ENCODE measurements at places on chromosomes 16 and 17.

GRCh38 chr17:7177954-7178477 lies 1.2 kb downstream of the ASGR1 start:
- DNase-seq: no peak
- peaks cover 3% of the 10 kb centered on the region for H3K27me3 ChIP-seq
- no peaks in the 10 kb centered on the region for H3K36me3 ChIP-seq
- H3K4me1 ChIP-seq: no peaks in the 10 kb centered on the region

DNA sequence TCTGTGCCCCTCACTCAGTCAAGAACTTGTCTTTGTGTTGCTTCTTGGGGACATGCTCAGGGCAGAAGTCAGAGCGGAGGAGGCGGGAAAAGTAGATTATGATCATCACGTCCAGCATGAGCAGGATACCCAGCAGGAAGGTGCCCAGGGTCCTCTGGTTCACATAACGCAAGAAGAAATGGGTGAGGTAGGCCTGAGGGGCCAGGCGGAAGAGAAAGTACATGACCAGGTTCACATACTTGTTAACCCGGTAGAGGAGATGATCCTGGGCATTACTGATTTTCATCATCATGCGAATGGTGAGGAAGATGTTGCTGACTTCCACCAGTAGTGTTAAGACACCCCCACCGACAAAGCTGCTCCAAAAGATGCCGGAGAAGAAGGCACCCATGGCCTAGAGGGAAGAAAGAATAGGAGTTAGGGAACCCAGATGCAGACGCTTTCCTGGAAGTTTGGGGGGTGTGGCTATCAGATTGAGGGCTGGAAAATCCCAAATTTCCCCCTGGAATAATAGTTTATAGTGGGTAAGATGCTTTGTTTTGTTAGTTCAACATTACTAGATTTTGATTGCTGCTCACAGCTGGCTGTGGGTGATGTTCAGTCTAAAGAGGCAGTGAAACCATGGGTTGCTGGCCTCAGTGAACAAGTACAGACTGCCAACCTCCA lies 1.4 kb downstream of the TLCD1 start:
- H3K4me3 ChIP-seq: peak overlapping the region; percentile 55
- peaks cover 25% of the 10 kb centered on the region for H3K36me3 ChIP-seq
- no peak for DNase-seq
- H3K27me3 ChIP-seq: no peaks in the 10 kb centered on the region
- no peaks in the 10 kb centered on the region for H3K4me1 ChIP-seq
- no peak overlapping the region for H3K27ac ChIP-seq

DNA sequence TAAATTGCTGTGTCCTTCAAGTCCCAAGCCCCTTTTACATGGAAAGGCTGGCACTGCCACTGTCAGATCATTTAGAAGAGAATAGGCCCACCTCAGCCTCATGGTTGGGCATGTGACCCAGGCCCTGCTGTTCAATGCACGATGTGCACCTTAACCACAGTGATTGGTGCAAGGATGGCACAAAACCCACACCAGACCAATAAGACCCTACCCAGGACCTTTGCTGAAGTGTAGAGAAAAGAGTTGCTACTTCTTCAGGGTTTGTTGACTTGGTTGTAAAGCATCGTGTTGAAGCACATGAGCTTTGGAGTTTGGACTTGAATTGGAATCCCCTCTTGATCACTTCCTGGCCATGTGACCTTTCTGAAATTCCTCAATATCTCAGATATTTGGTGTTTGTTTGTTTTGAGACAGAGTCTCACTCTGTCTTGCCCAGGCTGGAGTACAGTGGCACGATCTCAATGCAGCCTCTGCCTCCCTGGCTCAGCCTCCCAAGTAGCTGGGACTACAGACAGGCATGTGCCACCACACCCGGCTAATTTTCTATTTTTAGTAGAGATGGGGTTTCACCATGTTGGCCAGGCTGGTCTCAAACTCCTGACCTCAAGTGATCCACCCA lies 24.8 kb downstream of the DNAJA2 start:
- DNase-seq: no peak
- no peak overlapping the region for H3K27ac ChIP-seq
- H3K27me3 ChIP-seq: no peaks in the 10 kb centered on the region
- no peaks in the 10 kb centered on the region for H3K4me1 ChIP-seq
- H3K4me3 ChIP-seq: no peak overlapping the region

DNA sequence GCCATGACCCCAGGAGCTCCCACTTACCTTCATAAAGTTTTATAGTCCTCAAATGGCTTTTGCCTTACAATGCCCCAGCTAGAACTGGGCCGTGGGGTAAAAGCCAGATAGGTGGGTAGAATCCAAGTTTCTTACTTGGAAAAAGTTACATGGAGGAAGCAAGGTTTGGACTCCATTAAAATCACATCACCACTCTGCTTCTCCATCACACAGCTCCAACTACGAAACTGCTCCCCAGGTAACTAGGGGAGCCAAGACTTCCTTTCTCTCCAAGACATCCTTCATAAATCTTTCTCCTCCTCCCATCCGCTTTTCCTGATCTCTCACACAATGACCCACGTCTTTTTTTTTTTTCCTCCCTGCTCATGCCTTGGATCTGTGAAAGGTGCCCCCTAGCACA lies 130.8 kb upstream of the RCVRN start:
- no peaks in the 10 kb centered on the region for H3K36me3 ChIP-seq
- H3K4me1 ChIP-seq: 0 out of 2 replicates have a peak, but pooled peaks cover 1% of the 10 kb centered on the region
- no peak overlapping the region for H3K4me3 ChIP-seq
- H3K27me3 ChIP-seq: no peaks in the 10 kb centered on the region

DNA sequence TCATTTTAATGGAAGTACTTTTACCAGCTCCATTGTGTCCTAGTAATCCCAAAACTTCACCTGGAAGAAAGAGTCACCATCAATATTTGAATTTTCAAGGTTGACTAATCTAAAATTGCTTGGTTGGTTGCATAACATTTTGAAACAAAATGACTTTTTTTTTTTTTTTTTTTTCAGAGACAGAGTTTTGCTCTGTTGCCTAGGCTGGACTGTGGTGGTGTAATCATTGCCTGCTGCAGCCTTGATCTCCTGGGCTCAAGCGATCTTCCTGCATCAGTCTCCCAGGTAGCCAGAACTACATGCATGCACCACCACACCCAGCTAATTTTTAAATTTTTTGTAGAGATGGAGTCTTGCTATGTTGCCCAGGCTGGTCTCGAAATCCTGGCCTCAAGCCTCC lies 12.6 kb upstream of the ABCA6 start:
- H3K27ac ChIP-seq: no peak overlapping the region
- no peaks in the 10 kb centered on the region for H3K27me3 ChIP-seq
- no peak for DNase-seq
- no peak overlapping the region for H3K4me3 ChIP-seq
- no peaks in the 10 kb centered on the region for H3K36me3 ChIP-seq

- H3K27ac ChIP-seq: no peak overlapping the region
- H3K36me3 ChIP-seq: peaks cover 7% of the 10 kb centered on the region
- H3K4me3 ChIP-seq: no peak overlapping the region
- H3K4me1 ChIP-seq: no peaks in the 10 kb centered on the region
Measured at GRCh38 chr17:59647288-59647687, 27.6 kb downstream of the CLTC start.

- DNase-seq: no peak
- no peaks in the 10 kb centered on the region for H3K27me3 ChIP-seq
- no peak overlapping the region for H3K4me3 ChIP-seq
- no peak overlapping the region for H3K27ac ChIP-seq
- no peaks in the 10 kb centered on the region for H3K36me3 ChIP-seq
Measured at GRCh38 chr16:12553191-12553590, 250.5 kb downstream of the CPPED1 start.

GRCh38 chr16:19929062-19929511 lies 44.4 kb upstream of the GPRC5B start:
- H3K27ac ChIP-seq: no peak overlapping the region
- no peak for DNase-seq
- no peak overlapping the region for H3K4me3 ChIP-seq
- H3K36me3 ChIP-seq: no peaks in the 10 kb centered on the region
- no peaks in the 10 kb centered on the region for H3K27me3 ChIP-seq

DNA sequence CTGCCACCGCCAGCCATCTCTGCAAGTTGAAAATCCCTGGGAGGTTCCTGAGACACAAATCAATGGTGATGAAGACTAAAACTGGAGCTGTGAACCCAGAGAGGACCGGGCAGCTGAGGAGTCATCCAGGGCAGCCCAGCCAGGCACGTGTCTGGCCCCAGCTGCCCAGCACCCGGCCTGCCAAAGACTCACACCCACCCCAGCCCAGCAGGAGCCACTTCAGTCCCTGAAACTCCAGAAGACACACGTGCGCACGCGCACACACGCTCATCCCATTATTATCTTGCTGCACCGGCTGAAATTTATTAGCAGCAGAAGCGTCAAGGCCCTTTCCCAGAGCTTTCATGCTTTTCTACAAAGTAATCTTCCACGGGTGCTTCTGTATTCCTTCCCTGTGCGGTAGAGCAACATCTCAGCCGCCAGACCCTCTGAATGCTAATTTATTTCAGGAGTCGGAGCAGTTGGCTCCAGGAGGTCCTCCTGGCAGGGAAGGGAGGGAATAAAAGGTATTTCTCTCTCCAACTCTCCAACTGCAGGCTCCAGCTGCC lies 59.8 kb upstream of the RBFOX3 start:
- H3K4me3 ChIP-seq: no peak overlapping the region
- no peaks in the 10 kb centered on the region for H3K36me3 ChIP-seq
- H3K27me3 ChIP-seq: no peaks in the 10 kb centered on the region
- peaks cover 8% of the 10 kb centered on the region for H3K4me1 ChIP-seq

DNA sequence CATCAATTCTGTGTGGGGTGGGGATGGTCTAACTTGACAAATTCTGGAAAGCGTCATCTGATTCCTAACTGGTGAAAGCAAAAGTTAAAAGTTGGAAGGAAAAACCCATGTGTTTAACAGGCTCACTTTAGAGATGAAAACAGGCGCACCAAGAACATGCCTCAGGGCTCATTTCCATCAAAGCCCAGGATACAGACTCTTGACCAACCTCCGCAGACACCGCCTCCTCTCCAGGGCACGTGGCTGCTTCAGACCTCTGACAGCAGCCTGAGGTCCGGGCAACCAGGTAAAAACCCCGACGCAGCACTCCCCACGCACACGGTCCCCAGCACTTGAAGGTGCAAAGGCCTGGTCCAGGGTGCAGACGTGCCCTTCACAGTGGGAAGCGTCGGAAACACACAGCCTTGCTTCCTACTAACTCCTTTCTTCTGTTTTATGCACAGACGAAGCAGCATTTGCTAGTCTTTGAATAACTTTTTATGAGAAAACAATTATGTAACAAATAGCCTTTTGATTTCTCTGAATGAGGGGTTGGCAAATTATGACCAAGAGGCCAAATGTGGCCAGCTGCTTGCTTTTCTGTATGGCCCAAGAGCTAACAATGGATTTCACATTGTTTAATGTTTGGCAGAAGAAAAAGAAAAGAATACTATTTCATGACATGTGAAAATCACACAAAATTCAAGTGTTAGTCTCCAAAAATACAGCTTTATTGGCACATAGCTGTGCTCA lies 44.2 kb upstream of the TRAP1 start:
- H3K4me3 ChIP-seq: no peak overlapping the region
- no peak for DNase-seq
- H3K27me3 ChIP-seq: no peaks in the 10 kb centered on the region
- no peaks in the 10 kb centered on the region for H3K4me1 ChIP-seq

DNA sequence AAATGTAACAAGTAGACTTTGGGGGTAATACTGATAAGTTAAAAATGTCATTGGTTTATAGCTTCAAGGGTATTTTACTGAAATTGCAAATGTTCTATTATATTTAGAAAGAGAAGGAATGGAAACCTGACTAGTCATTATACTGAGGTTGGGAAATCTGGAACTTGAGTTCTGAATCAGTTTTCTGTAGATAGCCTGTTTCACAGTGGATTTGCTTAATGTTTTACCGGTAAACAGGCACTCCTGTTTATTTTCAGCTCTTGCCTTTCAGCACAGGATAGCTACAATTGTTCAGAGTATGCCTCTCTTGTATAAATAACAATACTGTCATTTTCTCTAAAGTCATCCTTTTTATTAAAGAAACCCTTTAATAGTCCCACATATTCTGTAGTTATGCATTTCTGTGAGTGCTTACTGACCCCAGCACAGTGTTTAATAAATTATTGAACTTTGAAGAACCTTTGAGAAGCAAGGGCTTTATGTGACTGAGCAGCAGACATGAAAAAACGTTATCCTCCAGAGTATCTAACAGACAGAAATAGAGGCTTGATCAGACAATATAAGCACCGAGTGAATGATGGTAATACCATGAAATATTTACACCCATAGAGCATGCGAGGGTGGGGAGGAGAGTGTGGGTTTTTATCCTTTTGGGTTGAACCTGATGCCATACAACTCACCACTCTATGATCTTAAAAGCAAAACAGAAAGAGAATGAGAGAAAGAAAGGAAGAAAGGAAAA lies 58.2 kb downstream of the FTO start:
- H3K27me3 ChIP-seq: no peaks in the 10 kb centered on the region
- H3K27ac ChIP-seq: no peak overlapping the region
- no peak for DNase-seq

- DNase-seq: no peak
- no peaks in the 10 kb centered on the region for H3K27me3 ChIP-seq
- peak overlapping the region; percentile 28 for H3K4me3 ChIP-seq
- H3K4me1 ChIP-seq: peaks cover 5% of the 10 kb centered on the region
- H3K36me3 ChIP-seq: no peaks in the 10 kb centered on the region
Measured at GRCh38 chr17:78925662-78926555, 722 bp upstream of the TIMP2 start.

- no peak for DNase-seq
- H3K4me3 ChIP-seq: no peak overlapping the region
- no peak overlapping the region for H3K27ac ChIP-seq
- H3K27me3 ChIP-seq: no peaks in the 10 kb centered on the region
- H3K4me1 ChIP-seq: peaks cover 6% of the 10 kb centered on the region
Measured at GRCh38 chr16:56355786-56356275, 69.5 kb downstream of the AMFR start.

DNA sequence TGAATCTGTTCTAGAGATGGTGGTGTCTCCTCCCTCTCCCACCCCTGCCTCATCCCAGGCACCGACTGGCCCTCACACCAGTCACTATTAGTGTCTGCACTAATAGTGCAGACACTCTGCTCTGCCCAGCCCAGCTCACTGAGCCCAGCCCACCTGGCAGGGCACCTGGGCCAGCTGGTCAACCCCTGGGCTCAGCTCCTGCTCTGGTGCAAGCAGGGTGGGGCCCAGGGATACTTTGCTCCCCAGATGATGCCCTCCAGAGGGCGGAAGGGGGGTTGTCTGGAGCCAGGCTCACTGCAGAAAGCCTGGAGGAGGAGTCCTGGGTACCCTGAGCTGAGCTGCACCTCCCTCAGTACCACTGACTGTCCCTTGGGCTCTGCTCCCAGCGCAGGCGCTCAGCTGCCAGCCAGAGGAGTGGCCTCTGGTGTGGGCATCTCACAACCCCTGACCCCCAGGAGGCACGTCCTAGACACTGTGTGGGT lies 14.5 kb downstream of the RAB11FIP4 start:
- 0 out of 2 replicates have a peak, but pooled peaks cover 1% of the 10 kb centered on the region for H3K4me1 ChIP-seq
- H3K4me3 ChIP-seq: no peak overlapping the region
- no peaks in the 10 kb centered on the region for H3K36me3 ChIP-seq
- H3K27ac ChIP-seq: no peak overlapping the region

GRCh38 chr16:1395444-1396031 lies 19.0 kb downstream of the UNKL start:
- no peaks in the 10 kb centered on the region for H3K4me1 ChIP-seq
- DNase-seq: no peak
- H3K36me3 ChIP-seq: peaks cover 13% of the 10 kb centered on the region
- H3K27me3 ChIP-seq: no peaks in the 10 kb centered on the region
